ENCODE measurements at places on chromosomes 3 and 15. TPM values are rescaled to one million over a fixed set of nuclear protein-coding genes. Genes with fewer than 3 reads are reported as not detected.

SNAPC5 gene
- 13.2 TPM for total RNA-seq

- no peak overlapping the region for H3K27ac ChIP-seq
- no peaks in the 10 kb centered on the region for H3K36me3 ChIP-seq
- no peaks in the 10 kb centered on the region for H3K4me1 ChIP-seq
- ATAC-seq: no peak
- no peak overlapping the region for H3K4me3 ChIP-seq
Observed at GRCh38 chr3:165359005-165359404, 162.8 kb upstream of the SLITRK3 start.

DNA sequence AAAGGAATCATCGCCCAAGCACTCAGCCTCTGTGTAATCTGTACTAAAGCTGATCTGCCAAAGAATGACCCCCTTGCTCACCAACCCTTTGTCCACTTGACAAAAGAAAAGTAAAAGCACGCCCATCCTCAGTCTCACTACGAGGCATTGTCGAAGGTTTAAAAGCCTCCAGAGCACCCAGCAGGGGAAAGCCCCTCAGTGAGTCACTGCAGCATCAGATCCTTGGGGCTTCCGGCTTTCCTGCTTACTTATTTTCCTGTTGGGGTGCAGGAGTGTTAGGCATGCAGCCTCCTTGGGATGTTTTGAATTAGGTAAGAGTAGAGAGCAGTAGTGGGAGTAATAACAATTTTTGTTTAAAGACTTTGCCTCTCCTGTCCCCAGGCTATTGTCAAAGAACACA is 216.1 kb downstream of the MTHFS start:
- ATAC-seq: peak; percentile 66
- H3K4me3 ChIP-seq: no peak overlapping the region
- H3K27me3 ChIP-seq: peaks cover 19% of the 10 kb centered on the region

- H3K27me3 ChIP-seq: peaks cover 3% of the 10 kb centered on the region
- no peak overlapping the region for H3K27ac ChIP-seq
- no peak overlapping the region for H3K4me3 ChIP-seq
- no peak for ATAC-seq
- H3K4me1 ChIP-seq: no peaks in the 10 kb centered on the region
- no peaks in the 10 kb centered on the region for H3K36me3 ChIP-seq
Observed at GRCh38 chr3:178238179-178238578, 298.1 kb upstream of the KCNMB2 start.

ACKR2 gene
- 0.77 TPM for total RNA-seq

CACNA1D gene
- 1.5 TPM for total RNA-seq

TGM5 gene
- 0.48 TPM for total RNA-seq

- no peak for ATAC-seq
- H3K4me3 ChIP-seq: no peak overlapping the region
- no peaks in the 10 kb centered on the region for H3K36me3 ChIP-seq
- no peaks in the 10 kb centered on the region for H3K4me1 ChIP-seq
- H3K27me3 ChIP-seq: no peaks in the 10 kb centered on the region
Observed at GRCh38 chr3:144189044-144189443, 217.4 kb downstream of the DIPK2A start.

GRCh38 chr3:99789011-99789721 is 28.5 kb upstream of the CMSS1 start:
- H3K27me3 ChIP-seq: peaks cover 12% of the 10 kb centered on the region
- no peak overlapping the region for H3K27ac ChIP-seq
- no peak overlapping the region for H3K4me3 ChIP-seq
- H3K36me3 ChIP-seq: no peaks in the 10 kb centered on the region
- H3K4me1 ChIP-seq: no peaks in the 10 kb centered on the region

IMPG2 gene
- 0.43 TPM for total RNA-seq

GRCh38 chr15:64717735-64718495 is 57.5 kb downstream of the RBPMS2 start:
- no peaks in the 10 kb centered on the region for H3K36me3 ChIP-seq
- no peaks in the 10 kb centered on the region for H3K4me1 ChIP-seq

GRCh38 chr15:81268881-81269601 is 54.9 kb downstream of the STARD5 start:
- peaks cover 11% of the 10 kb centered on the region for H3K27me3 ChIP-seq
- no peak overlapping the region for H3K27ac ChIP-seq
- H3K4me1 ChIP-seq: peaks cover 11% of the 10 kb centered on the region
- H3K36me3 ChIP-seq: no peaks in the 10 kb centered on the region

DNA sequence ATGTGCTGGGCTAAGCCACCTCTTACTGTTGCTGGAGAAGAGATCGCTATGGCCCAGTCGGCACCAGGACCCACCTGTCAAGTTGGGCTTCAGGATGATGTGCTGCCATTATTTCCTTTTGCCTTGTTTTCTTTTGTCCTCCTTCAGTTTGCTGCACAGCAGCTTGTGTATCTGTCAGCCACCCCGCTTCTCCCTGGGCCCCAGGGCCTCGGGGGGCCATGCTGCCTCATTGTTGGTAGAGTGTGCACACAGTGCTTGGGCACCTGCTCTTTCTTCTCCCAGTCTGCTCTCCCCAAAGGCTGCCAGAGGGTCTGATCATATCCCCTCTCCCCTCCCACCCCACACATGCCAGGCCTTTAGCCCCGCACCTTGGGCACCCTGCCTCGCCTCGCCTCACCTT is 185.5 kb upstream of the ATP10A start:
- no peak overlapping the region for H3K27ac ChIP-seq
- no peaks in the 10 kb centered on the region for H3K36me3 ChIP-seq
- no peaks in the 10 kb centered on the region for H3K4me1 ChIP-seq
- peaks cover 29% of the 10 kb centered on the region for H3K27me3 ChIP-seq
- no peak overlapping the region for H3K4me3 ChIP-seq
- no peak for ATAC-seq

DNA sequence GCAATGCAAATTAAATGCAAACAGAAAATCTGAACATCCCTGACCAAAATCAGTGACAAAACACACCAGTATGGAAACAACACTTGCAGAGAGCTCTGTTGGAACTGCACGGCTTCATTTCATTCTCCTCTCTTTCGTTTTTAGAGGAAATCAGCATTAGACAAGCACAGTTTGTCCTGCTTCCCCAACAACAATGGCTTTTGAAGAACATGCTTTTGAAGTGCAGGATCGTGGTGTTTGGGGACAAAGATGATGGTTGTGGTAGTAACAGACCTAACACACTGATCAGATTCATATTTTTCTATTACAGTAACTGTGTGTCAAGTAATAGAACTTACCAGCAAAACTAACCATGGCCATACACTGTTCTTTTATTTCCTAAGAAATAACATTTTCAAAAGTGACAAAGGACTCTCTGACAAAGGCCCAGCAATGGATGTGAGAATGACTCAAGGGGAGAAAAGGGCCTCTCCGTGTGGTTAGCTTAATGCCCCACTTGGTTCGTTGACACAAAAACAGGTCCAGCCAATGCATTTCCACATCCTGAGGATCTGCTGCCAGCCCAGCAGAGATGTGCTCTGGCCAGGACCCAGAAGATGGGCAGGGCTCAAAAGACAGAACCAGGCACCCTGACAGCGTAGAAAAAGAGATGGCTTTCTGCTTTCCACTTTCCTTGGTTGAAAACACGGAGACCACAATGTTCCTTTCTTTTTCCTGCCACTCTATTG is 84.1 kb downstream of the CCNL1 start:
- H3K4me3 ChIP-seq: peak overlapping the region; percentile 4
- H3K27me3 ChIP-seq: no peaks in the 10 kb centered on the region
- peaks cover 21% of the 10 kb centered on the region for H3K4me1 ChIP-seq
- H3K27ac ChIP-seq: peak overlapping the region; percentile 25
- peak; percentile 73 for ATAC-seq

FANCD2OS gene
- total RNA-seq: not detected

DNA sequence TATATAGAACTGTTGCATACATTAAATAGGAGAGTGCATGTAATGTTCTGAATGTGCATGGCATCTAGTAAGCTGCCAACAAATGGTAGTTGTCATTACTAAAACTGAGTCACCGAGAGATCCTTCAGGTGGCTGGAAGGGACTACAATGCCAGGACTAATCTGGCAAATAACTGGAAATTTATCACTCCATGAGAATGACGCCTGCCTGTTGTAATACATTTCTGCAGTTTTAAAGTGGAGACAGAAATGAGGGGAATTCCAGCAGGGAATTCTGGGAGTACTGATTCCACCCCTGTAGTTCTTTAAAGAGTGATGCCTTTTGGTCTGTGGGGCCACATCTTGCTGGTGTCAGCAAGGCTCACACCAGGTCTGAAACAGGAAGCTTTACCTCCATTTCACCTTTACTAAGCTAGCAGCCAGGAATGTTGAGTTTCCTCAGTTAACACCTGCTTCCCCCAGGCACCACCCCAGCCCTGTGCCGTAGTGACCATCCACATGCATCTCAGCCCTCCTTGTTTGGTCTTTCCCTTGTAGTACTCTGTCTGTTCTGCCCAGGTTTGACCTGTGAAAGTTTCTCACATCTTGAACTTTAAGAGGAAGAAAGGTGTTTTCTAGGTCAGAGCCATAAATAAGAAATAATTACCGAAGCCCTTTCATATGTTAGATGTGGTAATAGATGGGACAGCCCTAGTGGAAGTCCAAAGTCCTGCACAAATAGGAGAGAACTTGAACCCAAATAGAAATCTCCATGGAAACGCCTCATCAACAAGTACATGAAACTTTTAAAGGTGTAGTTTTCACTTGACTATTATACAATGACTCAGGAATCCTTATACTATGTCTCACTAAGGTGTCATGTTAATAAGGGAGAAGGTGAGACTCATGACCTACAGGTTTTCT is 56.7 kb upstream of the LMOD3 start:
- no peaks in the 10 kb centered on the region for H3K27me3 ChIP-seq
- peak overlapping the region; percentile 2 for H3K4me3 ChIP-seq
- peaks cover 21% of the 10 kb centered on the region for H3K4me1 ChIP-seq

SERINC4 gene
- 0.24 TPM for total RNA-seq

- H3K27me3 ChIP-seq: peaks cover 26% of the 10 kb centered on the region
- ATAC-seq: no peak
- no peak overlapping the region for H3K4me3 ChIP-seq
Observed at GRCh38 chr3:150312018-150312657, 96.0 kb upstream of the TSC22D2 start.

DNA sequence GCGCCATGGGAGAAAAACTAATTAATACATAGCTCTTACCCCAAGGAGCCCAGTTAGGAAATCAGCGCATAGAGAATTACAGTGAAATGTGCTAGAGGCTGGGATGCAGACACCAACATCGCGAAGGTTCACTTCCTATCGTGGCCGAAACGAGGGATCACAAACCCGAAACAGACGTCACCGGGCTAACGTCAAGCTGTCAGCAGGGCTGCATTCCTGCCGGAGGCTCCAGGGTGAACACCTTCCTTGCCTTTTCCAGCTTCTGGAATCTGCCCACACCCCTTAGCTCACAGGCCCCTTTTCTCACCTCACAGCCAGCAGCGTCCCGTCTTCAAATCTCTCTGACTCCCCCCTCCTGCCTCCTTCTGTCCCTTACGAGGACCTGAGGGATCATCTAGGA is 13.0 kb downstream of the GP5 start:
- no peaks in the 10 kb centered on the region for H3K27me3 ChIP-seq
- H3K4me3 ChIP-seq: no peak overlapping the region
- no peaks in the 10 kb centered on the region for H3K36me3 ChIP-seq
- H3K27ac ChIP-seq: no peak overlapping the region
- no peaks in the 10 kb centered on the region for H3K4me1 ChIP-seq

SERPINI1 gene
- total RNA-seq: 4.0 TPM

SEMA5B gene
- not detected for total RNA-seq

IL17RB gene
- total RNA-seq: 2.6 TPM

DNA sequence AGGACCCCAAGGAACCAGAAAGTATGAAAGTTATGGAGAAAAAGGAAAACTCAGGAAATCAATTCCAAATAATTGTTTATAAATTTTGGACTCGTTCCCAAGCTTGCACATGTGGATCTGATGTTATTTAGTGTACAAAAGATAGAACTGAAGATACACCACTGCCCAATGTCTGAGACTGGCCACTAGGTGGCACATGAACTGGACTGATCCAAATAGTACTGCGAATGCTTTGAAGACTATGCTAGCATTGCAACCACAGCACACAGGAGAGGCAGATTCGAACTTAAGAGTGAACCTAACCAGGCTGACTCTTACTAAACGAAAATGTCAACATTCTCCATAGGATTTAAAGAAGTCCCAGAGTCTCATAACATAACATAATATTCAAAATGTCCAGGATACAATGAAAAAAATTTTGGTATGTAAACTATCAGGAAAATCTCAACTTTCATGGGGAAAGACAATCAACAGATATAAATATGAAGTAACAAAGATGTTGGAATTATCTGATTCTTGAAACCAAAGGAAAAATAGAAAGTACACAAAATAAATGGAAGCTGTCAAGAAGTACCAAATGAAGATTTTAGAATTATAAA is 596.7 kb downstream of the FGF12 start:
- no peaks in the 10 kb centered on the region for H3K4me1 ChIP-seq
- ATAC-seq: no peak
- no peak overlapping the region for H3K27ac ChIP-seq
- no peaks in the 10 kb centered on the region for H3K27me3 ChIP-seq

DNA sequence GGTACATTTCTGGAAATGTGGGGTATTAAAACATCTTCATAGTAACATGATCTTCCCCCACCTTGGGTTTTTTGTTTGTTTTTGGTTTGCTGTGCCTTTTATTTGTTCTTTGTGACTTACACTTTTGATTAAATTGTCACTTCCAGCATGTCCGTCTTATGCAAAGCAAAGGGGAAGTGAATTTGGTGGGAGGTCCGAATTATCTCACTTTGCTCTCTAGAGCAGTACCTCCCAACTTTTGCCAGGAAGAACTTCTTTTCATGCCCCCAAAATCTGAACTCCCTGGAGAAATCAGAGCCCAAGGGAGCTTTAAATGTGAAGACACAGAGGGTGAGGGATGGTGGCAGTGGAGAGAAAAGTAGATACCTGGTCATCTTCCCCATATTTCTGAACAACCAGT is 173.1 kb downstream of the IL5RA start:
- no peak overlapping the region for H3K4me3 ChIP-seq
- no peak for ATAC-seq
- H3K36me3 ChIP-seq: no peaks in the 10 kb centered on the region
- no peak overlapping the region for H3K27ac ChIP-seq
- no peaks in the 10 kb centered on the region for H3K4me1 ChIP-seq

FMN1 gene
- 2.0 TPM for total RNA-seq

SLC9C1 gene
- total RNA-seq: not detected

DNA sequence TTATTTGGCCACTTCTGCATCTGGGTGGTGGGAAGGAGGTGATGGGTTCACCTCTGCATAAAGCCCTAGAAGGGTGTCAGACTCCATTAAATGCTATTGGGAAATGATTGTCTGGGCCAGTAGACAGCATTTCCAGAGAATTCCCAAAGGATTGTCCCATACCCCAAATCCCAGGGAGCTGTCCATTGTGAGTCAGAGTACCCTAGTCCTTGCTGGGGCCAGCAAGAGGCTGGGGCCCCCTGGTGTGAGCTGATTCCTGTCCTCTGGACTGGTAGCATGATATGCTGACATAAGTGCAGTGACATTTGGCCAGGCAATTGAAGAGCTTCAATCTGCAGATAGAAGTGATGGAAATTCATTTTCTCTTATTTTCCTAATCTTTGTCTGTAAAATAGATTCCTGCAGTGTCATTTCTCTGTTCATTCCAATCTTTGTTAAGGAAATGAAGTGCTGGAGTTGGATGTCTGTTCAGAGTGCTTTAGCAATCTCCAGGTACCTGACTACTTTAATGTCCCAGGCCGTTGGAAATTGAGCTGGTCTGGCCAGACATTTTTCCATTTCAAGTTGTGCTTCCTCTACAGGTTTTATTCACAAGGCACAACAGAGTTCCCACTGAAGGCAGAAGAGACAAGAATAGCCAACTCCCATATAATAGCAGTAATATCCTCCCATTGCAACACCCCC is 91.2 kb downstream of the RPLP1 start:
- peaks cover 6% of the 10 kb centered on the region for H3K27me3 ChIP-seq
- H3K27ac ChIP-seq: no peak overlapping the region
- no peak overlapping the region for H3K4me3 ChIP-seq
- H3K36me3 ChIP-seq: no peaks in the 10 kb centered on the region

IGSF11 gene
- 0.52 TPM for total RNA-seq

Measured in activated T-helper 17 cell treated with anti-CD3 and anti-CD28 coated beads, Interleukin-2, amount 50 U/mL, for 72 hours (primary cell).